ENCODE measurements at places on chromosomes 1 and 21. TPM values are rescaled to one million over a fixed set of nuclear protein-coding genes. Genes with fewer than 3 reads are reported as not detected.

Gene SPRR1A
- not detected for total RNA-seq

Gene PER3
- total RNA-seq: 2.0 TPM

Gene RCAN3
- 5.7 TPM for total RNA-seq

Gene RPL22
- 95.9 TPM for total RNA-seq

Gene PADI2
- 0.60 TPM for total RNA-seq

Gene OR2L5
- total RNA-seq: not detected

Gene BMP8B
- not detected for total RNA-seq

Gene ERI3
- total RNA-seq: 56.3 TPM

Gene FAM167B
- 2.7 TPM for total RNA-seq

Gene RIMKLA
- total RNA-seq: not detected

Gene RPTN
- not detected for total RNA-seq

Gene TLR5
- total RNA-seq: not detected

Gene AHCYL1
- total RNA-seq: 59.9 TPM

Gene BGLAP
- total RNA-seq: 0.23 TPM

Gene OR2G6
- not detected for total RNA-seq

Gene GPR161
- 20.0 TPM for total RNA-seq

Gene CASQ1
- not detected for total RNA-seq

Gene ZNF593
- 41.5 TPM for total RNA-seq

Data from smooth muscle cell of the coronary artery (primary cell).